Purkinje cell (primary cell): ENCODE measurements at places on chromosomes 11 and 22. TPM values are rescaled to one million over a fixed set of nuclear protein-coding genes. Genes with fewer than 3 reads are reported as not detected.

C11orf65 gene
- 1.8 and 2.8 TPM in 2 replicates for polyA plus RNA-seq

RAPSN gene
- not detected in 2 replicates for polyA plus RNA-seq

UVRAG gene
- polyA plus RNA-seq = 17.8 and 26.0 TPM in 2 replicates

KCNQ1 gene
- not detected in 2 replicates for polyA plus RNA-seq

PDGFD gene
- polyA plus RNA-seq = 1.2 TPM in 1 of 2 replicates, not detected in the other

USP2 gene
- 7.3 and 11.7 TPM in 2 replicates for polyA plus RNA-seq

PRDM10 gene
- polyA plus RNA-seq = 7.3 and 7.6 TPM in 2 replicates

SERPINH1 gene
- polyA plus RNA-seq = 4.5 and 8.1 TPM in 2 replicates

JHY gene
- polyA plus RNA-seq = 3.8 and 7.1 TPM in 2 replicates

USH1C gene
- not detected in 2 replicates for polyA plus RNA-seq
